ENCODE measurements at places on chromosomes 7 and 10. TPM values are rescaled to one million over a fixed set of nuclear protein-coding genes. Genes with fewer than 3 reads are reported as not detected.

DNA sequence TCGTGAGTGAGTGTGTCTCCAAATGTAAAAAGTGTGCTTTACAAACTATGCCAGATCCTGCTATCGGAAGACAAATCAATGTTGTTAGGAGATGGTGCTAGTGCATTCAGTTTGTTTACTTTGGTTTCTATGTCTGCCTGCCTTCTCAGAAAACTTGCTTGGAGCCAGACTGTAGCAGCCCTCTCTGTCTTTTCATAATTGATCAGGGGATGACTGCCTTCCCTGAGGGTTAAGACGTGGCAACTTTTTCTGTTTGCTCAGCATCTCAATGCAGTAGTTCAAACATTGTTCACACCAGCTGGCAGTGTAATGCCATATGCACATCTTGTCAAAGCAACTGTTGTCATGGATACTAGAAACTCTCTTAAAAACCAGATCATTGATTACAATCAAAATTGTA, 118.5 kb downstream of the FOXP2 start:
- no peak for DNase-seq

Gene AOAH
- 33.5 TPM for total RNA-seq

Gene HTRA1
- total RNA-seq: not detected

DNA sequence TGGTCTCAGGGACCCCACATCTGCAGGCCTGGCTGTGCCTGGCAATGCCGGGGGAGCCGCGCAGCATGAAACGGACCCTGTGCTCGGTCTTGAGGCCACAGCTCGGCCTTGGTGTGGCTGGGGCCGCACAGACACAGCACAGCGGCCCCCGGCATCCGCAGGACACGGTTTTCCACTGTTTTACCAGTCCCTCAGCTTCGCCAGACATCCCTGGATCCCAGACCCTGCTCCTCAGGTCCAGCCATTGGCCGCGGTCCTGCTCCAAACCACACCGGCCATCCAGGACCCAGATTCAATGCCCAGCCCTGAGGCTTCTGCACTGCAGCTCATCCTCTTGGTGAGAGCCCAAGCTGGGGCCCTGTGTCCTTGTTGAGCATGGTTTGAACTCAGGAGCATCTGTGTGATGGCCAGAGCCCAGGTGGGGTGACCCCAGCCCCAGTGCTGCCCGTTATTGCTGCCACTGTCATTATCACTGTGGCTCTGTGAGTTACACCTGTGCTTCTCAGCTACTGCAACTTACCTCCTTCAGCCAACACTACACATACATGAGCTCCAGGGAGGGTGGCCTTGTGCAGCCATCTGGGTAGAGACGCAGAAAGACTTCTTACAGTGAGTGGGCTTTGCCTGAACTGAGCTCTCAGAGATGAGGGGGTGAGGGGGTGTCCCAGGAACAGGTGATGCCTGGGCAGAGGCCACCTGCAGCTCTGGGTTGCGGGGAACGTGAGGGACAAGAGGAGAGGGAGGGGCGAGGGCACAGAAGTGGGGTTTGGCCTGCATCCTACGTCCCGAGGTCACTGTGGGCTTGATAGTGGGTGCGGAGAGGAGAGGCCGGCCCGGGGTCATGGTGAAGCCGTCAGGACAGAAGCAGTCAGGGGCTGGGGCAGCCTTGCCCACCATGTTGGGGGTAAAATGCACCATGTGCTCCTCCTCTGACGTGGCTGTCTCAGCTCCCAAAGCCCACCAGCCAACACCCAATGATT, 567.6 kb downstream of the PTPRN2 start:
- DNase-seq: no peak

DNA sequence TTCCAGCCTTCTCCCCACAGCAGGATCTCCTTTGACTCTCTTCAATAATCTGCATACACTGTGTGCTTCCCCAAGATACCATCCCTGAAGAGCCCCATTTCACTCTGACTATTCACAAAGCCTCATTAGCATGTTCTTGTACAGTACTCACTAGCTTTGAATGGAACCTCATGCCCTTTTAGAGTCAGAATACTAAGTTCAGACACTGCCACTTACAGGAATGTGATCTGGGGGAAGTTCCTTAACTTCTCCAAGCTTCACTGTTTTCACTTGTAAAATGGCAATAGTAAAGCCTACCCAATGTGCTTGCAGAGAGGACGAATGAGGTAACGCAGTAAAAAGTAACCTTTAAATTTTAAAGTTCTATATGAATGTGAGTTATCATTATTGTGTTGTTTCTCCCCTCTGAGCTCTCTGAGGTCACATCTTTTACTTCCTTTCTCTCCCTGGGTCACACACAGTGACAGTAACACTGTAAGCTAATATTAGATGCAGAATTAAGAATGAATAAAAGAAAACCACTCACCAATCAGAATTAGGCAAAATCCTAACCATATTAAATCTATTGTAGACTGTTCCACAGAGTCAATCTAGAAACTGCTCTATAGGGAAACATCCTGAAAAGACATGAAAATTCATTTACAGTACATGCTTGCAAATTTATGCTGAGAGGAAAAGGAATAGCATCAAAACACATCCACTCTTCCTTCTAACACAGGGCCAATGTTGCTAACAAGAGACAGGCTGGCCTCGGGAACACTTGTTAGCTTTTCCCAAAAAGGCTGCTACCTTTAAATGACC, 64.2 kb upstream of the IL6 start:
- DNase-seq: no peak

DNA sequence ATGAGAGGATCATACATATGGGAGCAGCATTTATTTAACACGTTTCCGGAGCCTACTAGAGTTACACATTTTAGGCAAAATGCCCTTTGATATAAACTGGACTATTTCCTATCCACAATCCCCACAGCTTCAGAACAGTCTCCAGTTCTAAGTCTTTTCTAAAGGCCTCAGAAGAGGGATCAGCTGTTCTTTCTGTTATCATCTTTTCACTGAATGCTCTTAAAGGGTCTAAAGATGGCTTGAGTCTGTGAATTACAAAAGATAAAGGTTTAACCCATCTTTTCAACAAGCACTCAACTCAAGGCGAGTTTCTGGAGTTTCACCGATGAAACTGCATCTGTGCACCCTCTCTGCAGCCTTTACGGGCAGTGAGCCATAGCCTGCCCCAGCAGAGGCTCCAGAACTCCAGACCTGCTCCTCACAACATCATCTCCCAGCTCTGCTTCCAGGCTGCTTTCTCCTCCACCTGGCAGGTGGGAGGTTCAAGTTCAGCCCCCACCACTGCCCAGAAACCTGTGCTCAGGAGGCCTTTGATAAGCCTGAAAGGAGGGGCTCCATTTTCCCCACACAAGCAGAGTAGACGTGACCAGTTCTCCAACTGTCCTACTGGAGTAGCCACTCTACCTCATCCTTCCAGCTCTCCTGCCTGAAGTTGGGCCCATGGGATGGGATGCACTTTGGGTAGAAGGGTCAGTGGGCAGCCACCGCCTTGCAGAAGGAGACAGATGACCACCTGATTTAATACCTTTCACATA, 53.4 kb downstream of the HSPA12A start:
- no peak for DNase-seq

Gene HABP2
- total RNA-seq: not detected
